ENCODE measurements at places on chromosomes 3 and 15. TPM values are rescaled to one million over a fixed set of nuclear protein-coding genes. Genes with fewer than 3 reads are reported as not detected.

TNFSF10 gene
- 53.3 TPM for total RNA-seq

CLRN1 gene
- not detected for total RNA-seq

- H3K27ac ChIP-seq = peak overlapping the region; percentile 94
- H3K36me3 ChIP-seq = no peaks in the 10 kb centered on the region
- peak; percentile 96 for DNase-seq
Measured at GRCh38 chr15:67120839-67121643, 55.6 kb downstream of the SMAD3 start.

GRCh38 chr3:134002306-134002705, 27.4 kb downstream of the SLCO2A1 start:
- no peaks in the 10 kb centered on the region for H3K4me1 ChIP-seq
- DNase-seq = no peak
- H3K27ac ChIP-seq = no peak overlapping the region
- no peaks in the 10 kb centered on the region for H3K27me3 ChIP-seq

- H3K27ac ChIP-seq = no peak overlapping the region
- no peak for DNase-seq
- peaks cover 3% of the 10 kb centered on the region for H3K36me3 ChIP-seq
- H3K4me1 ChIP-seq = no peaks in the 10 kb centered on the region
- no peaks in the 10 kb centered on the region for H3K27me3 ChIP-seq
Measured at GRCh38 chr3:123317716-123318115, 116.0 kb downstream of the SEC22A start.

- peak; percentile 63 for DNase-seq
- H3K36me3 ChIP-seq = peaks cover 9% of the 10 kb centered on the region
- no peaks in the 10 kb centered on the region for H3K27me3 ChIP-seq
- no peaks in the 10 kb centered on the region for H3K4me1 ChIP-seq
- no peak overlapping the region for H3K27ac ChIP-seq
- no peak overlapping the region for H3K4me3 ChIP-seq
Measured at GRCh38 chr15:78047761-78048627, 29.5 kb downstream of the TBC1D2B start.

DNA sequence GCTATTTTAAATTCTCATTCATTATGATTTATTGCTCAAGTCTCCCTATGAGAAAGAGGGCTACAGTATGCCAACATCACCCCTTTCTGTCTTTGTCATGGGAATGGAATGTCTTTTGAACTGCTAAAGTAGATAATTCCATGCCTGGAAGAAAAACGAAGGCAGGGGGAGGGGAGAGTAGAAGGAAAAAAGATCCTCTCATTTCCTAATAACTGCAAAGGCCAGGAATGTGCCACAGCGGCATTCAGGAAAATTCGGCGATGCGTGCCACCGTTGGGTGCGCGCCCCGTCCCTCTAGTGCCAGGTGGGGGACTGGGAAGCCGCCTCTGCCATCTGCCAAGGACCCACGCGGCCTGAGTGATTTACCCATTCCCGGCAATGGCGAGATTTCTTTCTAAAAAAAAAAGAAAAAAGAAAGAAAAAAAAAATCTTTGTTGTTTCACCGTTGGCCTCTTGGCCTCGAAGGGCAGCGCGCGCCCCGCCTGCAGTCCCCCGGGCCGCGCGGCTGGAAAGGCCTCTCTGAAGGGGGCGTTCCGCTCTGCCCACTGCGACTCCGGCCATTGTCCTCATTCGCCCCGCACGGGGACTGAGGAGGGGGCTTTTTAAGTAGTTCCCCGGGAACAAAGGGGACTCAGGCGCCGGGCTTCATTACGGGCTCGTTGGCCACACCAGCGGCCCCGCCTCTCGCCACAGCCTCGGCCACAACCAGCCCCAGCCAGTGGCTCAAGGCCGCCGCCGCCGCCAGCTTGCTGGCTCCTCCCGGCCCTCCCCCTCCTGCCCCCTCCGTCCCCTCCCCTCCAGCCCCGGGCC, 54.5 kb downstream of the CPN2 start:
- H3K36me3 ChIP-seq = no peaks in the 10 kb centered on the region
- no peak overlapping the region for H3K27ac ChIP-seq
- no peak overlapping the region for H3K4me3 ChIP-seq
- no peaks in the 10 kb centered on the region for H3K4me1 ChIP-seq

SGO1 gene
- total RNA-seq = not detected

OIP5 gene
- total RNA-seq = 0.51 TPM

RPSA gene
- 672 TPM for total RNA-seq

SEMA5B gene
- total RNA-seq = 0.81 TPM

DNA sequence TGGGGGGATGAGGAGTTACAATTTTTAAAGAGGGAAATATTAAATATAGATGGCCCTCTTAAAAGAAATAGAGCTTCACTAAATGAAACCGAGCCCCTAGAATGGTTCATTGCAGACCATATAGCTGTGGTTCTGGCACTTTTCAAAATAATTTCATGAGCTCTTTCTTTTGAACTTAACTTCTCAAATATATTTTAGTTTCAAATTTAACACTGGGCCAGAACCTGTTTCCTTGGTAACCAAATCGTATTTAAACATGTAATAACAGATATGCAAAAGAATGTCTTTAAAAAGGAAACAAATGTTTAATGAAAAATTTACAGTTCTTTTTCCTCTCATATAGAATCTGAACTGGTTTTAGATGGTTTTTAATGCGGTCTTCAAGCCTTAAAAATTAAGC, 20.1 kb downstream of the ZBTB38 start:
- H3K36me3 ChIP-seq = no peaks in the 10 kb centered on the region
- H3K4me1 ChIP-seq = peaks cover 5% of the 10 kb centered on the region
- H3K27me3 ChIP-seq = no peaks in the 10 kb centered on the region

NEIL1 gene
- total RNA-seq = 45.5 TPM

GRCh38 chr3:102192575-102192974, 242.2 kb upstream of the ZPLD1 start:
- H3K36me3 ChIP-seq = no peaks in the 10 kb centered on the region
- no peak overlapping the region for H3K27ac ChIP-seq
- no peak for DNase-seq
- H3K27me3 ChIP-seq = no peaks in the 10 kb centered on the region
- H3K4me1 ChIP-seq = no peaks in the 10 kb centered on the region
- no peak overlapping the region for H3K4me3 ChIP-seq

- peak; percentile 52 for DNase-seq
- peak overlapping the region; percentile 57 for H3K27ac ChIP-seq
- H3K27me3 ChIP-seq = no peaks in the 10 kb centered on the region
- H3K4me1 ChIP-seq = peaks cover 7% of the 10 kb centered on the region
- no peak overlapping the region for H3K4me3 ChIP-seq
- H3K36me3 ChIP-seq = no peaks in the 10 kb centered on the region
Measured at GRCh38 chr15:53833134-53833624, 73.7 kb upstream of the WDR72 start.

DNA sequence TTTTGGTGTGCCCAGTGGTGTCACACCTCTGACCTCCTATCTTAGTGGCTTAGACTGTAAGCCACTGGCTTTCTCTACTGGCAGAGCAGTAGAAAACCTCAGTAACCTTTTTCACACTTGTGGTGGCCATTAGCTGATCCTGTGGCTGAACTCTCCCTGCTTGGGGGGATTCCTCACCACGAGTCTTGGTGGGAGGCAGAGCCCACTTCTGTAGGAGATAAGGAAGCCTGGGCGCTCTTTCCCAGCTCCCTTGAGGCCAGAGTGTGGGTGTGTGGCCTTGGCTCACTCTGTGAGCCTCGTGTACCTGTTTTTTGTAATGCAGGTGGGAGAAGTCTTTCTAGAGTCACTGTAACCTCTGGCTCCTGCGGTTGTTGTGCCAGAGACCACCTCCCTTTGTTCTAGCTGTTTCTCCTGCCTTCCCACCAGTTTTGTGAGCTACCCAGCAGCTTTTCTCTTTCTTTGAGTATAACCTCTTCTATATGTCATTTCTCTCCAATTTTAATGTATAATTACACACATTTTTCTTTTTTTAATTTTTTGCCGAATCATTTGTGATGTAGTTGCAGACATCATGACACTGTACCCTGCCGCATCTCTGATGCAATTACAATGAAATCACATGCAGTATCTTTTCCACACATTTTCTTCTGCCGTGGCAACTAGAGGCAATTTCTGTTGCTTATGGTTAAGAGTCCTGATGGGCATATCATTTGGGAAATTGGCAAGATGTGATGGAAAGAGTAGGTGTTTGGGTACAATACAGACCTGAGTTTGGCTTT, 13.8 kb downstream of the XCR1 start:
- H3K36me3 ChIP-seq = no peaks in the 10 kb centered on the region
- DNase-seq = no peak
- no peak overlapping the region for H3K27ac ChIP-seq
- no peaks in the 10 kb centered on the region for H3K4me1 ChIP-seq

- H3K4me1 ChIP-seq = no peaks in the 10 kb centered on the region
- no peak for DNase-seq
- H3K4me3 ChIP-seq = no peak overlapping the region
- H3K36me3 ChIP-seq = no peaks in the 10 kb centered on the region
Measured at GRCh38 chr3:143855183-143855582, 6.9 kb upstream of the SLC9A9 start.

DNA sequence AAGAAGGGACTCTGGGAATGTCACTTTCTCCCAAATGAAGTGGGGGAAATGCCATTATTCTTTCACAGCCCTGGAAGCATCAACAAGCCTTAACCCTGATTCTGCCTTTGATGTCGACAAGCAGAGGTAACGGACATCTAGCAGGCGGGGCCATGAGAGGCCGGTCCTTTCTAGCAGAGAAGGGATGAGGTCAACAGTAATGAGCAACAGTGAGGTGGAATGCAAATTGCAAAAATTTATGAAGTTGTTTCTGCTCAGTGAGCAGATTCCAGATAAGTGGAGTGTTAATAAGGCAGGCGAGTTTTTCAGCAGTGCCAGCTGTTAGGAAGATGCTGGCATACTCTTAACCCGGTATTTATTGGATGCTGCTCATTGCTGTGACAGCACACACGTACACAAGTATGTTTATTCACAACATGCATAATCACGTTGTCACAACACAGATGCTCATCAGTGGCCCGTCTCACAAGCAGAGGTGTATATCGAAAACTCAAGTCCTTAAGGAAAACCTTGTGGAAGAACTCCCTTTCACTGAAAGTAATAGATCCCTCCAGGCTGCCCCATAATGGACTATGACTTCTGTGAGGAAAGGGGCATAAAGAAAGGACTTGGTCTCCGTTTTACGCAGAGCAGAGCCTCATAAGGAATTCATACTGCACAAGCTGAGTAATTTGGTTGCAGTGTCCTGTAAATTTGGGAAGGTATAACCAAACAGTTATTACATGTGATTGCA, 329.0 kb downstream of the IGSF11 start:
- H3K4me1 ChIP-seq = no peaks in the 10 kb centered on the region
- H3K27ac ChIP-seq = no peak overlapping the region
- H3K36me3 ChIP-seq = no peaks in the 10 kb centered on the region
- no peaks in the 10 kb centered on the region for H3K27me3 ChIP-seq

DNA sequence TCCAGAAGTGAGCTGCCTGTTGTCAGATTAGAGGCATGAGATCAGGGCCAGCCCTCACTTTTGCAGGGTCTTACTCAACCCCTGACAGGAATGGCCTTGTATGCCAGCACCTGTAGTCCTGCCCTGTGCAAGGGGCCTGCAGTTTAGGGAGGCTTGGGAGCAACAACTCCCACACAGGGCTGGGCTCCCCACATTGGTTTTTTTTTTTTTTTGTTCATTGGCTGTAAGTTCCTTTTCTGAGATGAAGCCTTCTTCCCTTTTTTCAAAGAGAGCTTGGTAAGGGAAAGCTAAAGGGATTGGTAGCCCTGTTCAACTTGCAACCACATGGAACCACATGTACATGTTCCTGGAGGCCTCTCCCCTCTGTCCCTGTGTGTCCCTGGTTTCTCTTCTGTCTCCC, 46.4 kb downstream of the TNFAIP8L3 start:
- no peaks in the 10 kb centered on the region for H3K27me3 ChIP-seq
- no peak overlapping the region for H3K27ac ChIP-seq
- H3K4me1 ChIP-seq = peaks cover 7% of the 10 kb centered on the region
- H3K36me3 ChIP-seq = no peaks in the 10 kb centered on the region
- no peak overlapping the region for H3K4me3 ChIP-seq

- H3K36me3 ChIP-seq = no peaks in the 10 kb centered on the region
- H3K27me3 ChIP-seq = no peaks in the 10 kb centered on the region
- peak; percentile 34 for DNase-seq
- H3K4me1 ChIP-seq = no peaks in the 10 kb centered on the region
- H3K27ac ChIP-seq = no peak overlapping the region
Measured at GRCh38 chr3:13277196-13277813, 142.8 kb downstream of the NUP210 start.

CRABP1 gene
- total RNA-seq = 1.9 TPM

- H3K27ac ChIP-seq = no peak overlapping the region
- no peaks in the 10 kb centered on the region for H3K36me3 ChIP-seq
Measured at GRCh38 chr15:75032395-75032794, 9.0 kb downstream of the PPCDC start.

- no peak overlapping the region for H3K27ac ChIP-seq
- no peaks in the 10 kb centered on the region for H3K36me3 ChIP-seq
- DNase-seq = no peak
Measured at GRCh38 chr3:147387291-147387884, 19.0 kb downstream of the ZIC4 start.

GRCh38 chr3:47227678-47228077, 54.9 kb downstream of the KIF9 start:
- no peaks in the 10 kb centered on the region for H3K4me1 ChIP-seq
- H3K4me3 ChIP-seq = no peak overlapping the region
- H3K36me3 ChIP-seq = no peaks in the 10 kb centered on the region

ATP13A5 gene
- not detected for total RNA-seq

ZNF774 gene
- total RNA-seq = 6.1 TPM

DNA sequence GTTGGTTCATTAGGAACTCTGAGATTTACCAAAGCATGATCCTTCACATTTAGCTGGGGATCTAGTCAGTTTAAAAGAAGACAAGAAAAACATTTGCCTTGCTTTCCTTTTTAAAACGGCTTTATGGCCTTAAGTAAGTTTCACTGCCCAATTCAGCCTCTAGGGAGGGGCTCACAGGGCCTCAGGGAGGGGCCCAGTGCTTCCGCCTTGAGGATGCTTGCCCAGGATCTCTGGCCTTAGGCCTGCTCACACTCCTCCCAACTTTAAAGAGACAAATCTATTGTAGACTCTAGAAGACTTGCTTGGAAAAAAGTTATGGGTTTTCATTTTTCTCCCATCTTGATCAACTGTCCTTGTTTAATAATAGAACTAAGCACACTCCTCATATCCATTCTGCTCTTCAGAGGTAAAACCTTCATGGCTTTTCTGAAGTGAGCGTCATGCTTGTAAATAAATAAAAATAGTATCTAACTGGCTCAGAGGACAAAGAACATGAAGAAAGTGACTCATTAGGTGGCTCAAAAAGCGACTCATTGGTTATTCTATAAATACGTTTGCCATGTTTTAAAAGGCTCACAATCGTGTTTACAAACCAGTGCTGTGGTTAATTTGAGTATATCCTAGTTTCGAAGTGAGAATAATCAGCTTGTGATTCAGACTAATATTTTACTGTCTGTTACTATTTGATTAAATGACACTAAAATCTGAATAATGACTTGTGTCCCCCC, 13.7 kb downstream of the PDHB start:
- peak overlapping the region; percentile 21 for H3K27ac ChIP-seq
- no peak for DNase-seq
- no peaks in the 10 kb centered on the region for H3K27me3 ChIP-seq
- H3K4me3 ChIP-seq = no peak overlapping the region
- H3K4me1 ChIP-seq = no peaks in the 10 kb centered on the region
- peaks cover 5% of the 10 kb centered on the region for H3K36me3 ChIP-seq

GRCh38 chr3:46213201-46213600, 5.1 kb upstream of the CCR1 start:
- no peak overlapping the region for H3K4me3 ChIP-seq
- no peak for DNase-seq
- no peaks in the 10 kb centered on the region for H3K36me3 ChIP-seq
- H3K27ac ChIP-seq = no peak overlapping the region
- H3K4me1 ChIP-seq = no peaks in the 10 kb centered on the region
